ENCODE measurements at places on chromosomes 7 and 10.
A peak's percentile ranks its signal among the peaks of the same experiment; 100 is the strongest.

- no peak for DNase-seq
These were observed 47.1 kb downstream of the ADRA2A start for GRCh38 chr10:111123883-111124282.

- DNase-seq, result no peak
These were observed 250.9 kb downstream of the ACTR3B start for GRCh38 chr7:153010416-153010815.

DNA sequence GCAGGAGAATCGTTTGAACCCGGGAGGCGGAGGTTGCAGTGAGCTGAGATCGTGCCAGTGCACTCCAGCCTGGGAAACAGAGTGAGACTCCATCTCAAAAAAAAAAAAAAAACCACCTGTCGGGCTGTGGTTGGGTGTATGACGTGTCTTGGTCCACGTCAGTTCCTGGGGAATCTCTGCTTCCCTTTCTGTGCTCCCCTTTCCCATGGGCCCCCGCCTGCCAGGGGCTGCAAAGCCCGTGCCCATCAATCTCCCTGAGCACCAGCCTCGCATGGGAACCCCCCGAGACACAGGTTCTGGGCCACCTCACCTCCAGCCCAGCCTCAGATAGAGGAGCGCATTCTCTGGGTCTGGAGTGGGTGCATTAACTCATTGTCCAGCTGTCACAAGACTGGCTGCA, 2.3 kb upstream of the SH2B2 start:
- no peak for DNase-seq

GRCh38 chr7:45649560-45650346, 75.6 kb downstream of the ADCY1 start:
- DNase-seq, result no peak

DNA sequence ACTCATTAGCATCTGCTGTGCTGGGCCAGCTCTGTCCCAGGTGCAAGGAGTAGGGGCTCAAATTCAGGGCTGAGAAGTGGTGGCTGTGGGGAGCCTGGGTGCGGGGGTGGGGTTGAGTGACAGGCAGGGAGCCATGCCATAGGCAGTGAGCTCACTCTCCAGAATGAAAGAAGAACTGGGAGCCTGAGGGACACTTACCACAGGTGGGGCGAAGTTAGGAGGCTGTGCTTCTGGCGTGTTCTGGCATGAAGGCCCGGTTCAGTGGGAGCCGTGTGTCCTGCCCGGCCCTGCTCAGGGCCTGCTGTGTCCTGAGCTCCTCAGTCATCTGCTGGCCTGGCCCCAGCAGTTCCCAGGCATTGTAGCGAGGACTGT, 62.5 kb downstream of the MKI67 start:
- no peak for DNase-seq

GRCh38 chr10:113042868-113043267, 92.8 kb downstream of the TCF7L2 start:
- no peak for DNase-seq

- no peak for DNase-seq
These were observed 44.9 kb downstream of the CCDC71L start for GRCh38 chr7:106615808-106616707.

GRCh38 chr7:23373151-23374004, 74.2 kb downstream of the MALSU1 start:
- DNase-seq, result no peak

DNA sequence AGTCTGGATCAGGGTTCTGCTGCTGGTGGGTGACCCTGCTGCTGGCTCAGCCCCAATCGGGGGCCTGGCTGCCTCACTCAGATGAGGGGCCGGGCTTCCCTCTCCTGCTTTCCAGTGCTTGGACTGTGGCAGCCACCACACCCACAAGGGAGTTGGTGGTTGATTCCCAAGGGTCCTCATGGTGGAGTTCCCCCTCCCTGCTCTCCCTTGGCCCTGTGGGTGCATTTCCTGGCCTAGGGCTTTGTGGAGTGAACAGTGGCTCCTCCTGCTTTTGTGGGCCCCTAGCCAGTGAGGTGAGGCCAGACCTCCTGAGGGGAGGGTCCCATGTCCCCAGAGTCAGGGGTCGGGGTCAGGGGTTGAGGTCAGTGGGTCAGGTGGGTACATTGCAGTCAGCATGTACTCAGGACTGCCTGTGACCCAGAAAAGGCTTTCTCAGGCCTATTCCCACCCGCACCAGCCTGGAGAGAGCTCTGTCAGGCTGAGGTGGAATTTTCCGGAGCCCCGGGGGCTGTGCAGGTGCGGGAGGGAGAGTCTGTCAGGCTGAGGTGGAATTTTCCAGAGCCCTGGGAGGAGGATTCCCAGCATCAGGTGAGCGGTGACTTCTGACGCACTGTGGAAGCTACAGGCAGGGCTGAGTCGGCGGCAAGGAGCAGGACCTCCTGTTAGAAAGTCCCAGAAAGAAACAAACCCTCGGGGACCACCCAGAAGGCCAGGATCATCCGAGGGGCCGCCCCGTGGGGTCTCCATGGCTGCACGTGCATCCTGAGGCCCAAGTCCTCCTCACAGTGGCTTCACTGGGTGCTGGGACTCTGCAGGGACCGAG, 94.4 kb upstream of the INSIG1 start:
- no peak for DNase-seq

- no peak for DNase-seq
These were observed 136.9 kb downstream of the GLI3 start for GRCh38 chr7:42100156-42100508.

GRCh38 chr7:2066251-2066919, 166.4 kb downstream of the MAD1L1 start:
- DNase-seq, result no peak

- no peak for DNase-seq
These were observed 233.2 kb downstream of the DNAJB6 start for GRCh38 chr7:157569967-157570366.

GRCh38 chr7:127792528-127793342, 140.7 kb downstream of the SND1 start:
- peak; percentile 59 for DNase-seq

GRCh38 chr7:26188206-26188956, 12.2 kb downstream of the HNRNPA2B1 start:
- peak; percentile 70 for DNase-seq

GRCh38 chr10:124232686-124233545, 139.5 kb upstream of the CHST15 start:
- no peak for DNase-seq

DNA sequence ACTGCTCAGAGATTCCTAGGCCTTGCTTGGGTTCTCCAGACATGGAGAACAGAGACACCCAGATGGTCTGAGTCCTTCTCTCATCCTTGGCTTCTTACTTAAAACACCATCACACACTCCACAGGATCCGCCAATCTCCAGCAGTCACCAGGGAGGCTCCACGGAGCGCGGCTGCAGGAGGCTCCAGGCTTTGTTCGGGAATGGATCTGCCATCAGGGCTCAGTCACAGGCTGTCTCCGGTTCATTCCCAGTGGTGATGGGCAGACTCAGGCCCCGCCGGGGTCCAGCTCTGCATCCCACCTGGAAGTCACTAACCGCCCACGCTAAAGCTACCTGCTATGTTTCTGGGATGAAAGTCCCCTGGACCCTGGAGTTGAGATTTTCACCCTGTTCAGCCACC, 312.9 kb downstream of the TCERG1L start:
- DNase-seq, result no peak

DNA sequence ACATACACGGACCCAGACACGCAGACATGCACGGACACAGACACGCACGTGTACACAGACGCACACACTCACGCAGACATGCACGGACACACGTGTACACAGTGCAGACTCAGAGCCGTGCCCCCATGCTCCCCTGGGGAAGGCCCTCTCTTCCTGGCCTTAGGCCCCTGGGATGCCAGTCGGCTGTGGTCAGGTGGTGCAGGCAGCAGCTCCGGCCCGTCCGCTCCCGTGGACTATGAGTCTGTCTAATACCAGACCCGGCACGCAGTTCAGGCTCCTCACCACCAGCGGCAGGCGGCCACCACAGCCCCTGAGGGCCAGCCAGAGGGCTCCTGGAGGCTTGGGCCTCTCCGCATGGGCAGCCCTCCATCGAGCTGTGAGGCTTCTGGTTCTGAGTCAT, 52.0 kb upstream of the NKX6-2 start:
- DNase-seq, result no peak

- DNase-seq, result no peak
These were observed 31.5 kb downstream of the RAB19 start for GRCh38 chr7:140435252-140435895.

DNA sequence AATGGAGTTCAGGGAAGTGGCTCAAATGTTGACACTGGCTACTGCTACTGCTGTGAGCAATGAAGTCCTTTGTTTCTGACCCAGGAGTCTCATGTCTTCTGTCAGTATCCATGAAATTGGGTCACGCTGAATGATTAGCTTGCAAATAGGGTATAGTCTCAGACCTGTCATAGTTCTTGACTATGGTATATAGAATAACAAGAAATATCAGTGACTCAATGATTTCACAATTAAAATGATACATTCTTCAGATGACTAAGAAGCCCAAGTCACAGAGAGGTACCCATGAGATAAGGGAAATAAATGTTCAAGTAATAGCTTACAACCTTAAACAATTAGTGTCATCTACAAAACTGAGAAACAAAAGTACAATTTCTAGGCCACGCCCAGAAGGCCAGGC, 89.3 kb downstream of the LYZL2 start:
- DNase-seq, result no peak

DNA sequence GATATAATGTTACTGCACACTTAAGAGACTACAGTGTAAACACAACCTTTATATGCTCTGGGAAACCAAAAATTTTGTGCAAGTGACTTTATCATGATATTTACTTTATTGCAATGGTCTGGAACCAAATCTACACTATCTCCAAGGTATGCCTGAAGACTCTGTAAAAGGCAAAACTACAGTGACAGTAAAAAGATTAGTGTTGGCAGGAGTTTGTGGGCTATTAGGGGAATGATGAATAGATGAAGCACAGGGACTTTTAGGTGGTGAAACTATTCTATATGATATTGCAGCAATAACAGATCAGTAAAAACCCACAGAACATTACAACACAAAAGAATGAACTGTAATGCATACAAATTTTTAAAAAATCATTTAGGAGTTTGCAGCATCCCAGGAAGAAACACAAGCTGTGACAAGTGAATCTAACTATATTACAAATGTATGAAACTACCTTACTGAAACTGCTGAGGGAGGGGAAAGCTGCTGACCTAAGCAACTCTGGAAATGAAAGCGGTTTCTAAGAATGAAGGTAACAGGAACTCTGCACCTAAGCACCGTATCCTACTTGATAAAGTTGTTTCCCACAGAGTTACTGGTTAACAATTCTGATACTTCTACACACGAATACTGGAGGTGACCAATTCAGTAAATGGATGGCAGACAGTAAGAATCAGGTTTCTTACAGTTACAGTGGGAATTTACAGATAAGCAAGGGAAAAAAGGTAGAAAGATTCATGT, 82.6 kb downstream of the ATE1 start:
- DNase-seq, result no peak

DNA sequence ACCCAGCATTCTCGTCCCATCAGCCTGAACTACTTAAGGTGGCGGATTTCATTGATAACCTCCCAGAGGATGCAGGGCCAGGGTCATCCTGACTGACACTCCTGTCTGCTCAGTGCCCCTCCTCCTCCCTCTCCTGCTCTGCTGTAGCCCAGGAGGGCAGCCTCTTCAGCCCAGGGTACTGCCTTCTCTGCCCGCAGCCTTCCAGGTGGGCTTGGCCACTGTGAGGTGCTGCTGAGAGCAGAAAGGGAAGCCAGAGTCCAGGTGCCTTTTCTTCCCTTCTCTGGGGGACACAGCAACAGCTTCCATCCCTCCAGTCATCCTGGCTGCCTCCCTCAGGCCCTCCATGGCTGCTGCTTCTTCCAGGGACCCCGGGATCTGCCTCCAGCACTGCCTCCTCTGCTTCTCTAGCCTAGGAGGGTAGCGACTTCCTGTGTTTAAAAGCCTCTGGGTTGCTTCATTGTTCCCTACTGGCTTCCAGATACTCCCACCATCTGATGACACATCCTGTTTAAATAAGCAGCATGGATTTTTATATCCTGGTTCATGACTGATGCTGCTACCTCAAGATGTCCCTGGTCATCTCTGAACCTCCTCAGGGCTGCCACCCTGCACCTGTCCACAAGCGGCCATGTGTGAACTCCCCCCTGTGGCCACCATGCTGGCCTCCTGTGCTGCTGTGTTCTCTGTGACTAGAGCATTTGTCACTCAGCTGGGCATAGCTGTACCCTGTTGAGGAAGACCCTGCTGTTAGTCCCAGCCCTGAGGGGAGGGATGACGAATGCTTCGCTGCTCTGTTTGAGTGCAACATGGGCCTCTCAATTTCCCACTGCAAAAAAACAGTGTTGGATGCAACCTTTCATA, 55.8 kb downstream of the AKR1C4 start:
- DNase-seq, result no peak

GRCh38 chr7:129536323-129536722, 34.0 kb downstream of the SMKR1 start:
- DNase-seq, result no peak

DNA sequence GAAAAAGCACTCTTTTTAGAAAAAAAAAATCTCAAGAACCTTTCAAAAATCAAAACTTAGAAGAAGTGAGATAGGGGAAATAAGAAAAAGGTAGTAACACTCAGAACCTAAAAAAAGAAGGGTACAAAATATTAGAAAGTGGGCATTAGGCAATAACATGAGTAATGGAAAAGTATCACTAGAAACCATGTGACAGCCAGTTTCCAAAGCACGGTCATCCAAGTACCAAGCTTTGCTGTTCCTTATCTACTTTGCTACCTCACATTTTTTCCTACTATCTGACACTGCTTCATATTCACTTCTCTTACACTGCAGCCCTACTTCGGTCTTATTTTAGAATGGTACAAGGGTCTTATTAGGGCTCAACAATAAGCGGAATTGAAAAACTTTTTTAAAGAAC, 30.3 kb downstream of the IMMP2L start:
- no peak for DNase-seq

DNA sequence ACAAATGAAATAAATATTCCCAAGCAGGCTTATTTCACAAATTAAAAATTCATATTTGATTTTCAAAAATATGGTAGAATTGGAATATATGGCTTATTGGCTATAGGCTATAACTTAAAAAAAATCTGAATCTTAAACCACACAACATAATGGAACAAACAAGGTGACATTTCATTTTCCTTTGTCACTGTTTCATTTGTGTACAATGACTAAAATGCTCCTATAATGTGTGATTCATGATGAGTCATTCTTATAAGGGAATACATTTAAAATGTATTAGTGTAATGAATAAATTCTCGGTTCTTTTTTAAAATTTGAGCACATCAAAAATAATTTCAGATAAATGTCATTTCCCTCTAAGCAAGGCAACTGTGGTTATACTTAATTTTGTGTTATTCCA, 148.0 kb upstream of the ANK3 start:
- DNase-seq, result no peak

GRCh38 chr10:33661580-33662336, 327.3 kb upstream of the NRP1 start:
- no peak for DNase-seq

DNA sequence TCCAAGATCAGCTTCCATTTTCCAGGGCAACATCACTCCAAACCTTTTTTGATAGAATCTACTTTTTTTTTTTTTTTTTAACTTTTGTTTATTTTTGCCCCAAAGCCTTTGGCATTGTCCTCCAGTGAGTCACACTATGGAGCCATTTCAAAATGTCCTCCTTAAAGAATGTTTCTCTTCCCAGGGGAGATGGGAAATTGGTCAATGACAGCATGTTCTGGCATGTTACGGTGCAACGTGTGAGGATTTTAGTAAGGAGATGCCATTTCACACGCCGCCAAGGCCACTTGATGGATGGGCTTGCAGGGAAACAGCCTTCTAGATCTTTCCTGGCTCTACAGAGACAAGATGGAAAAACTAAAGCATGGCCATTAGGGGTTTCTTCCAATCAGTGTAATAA, 30.7 kb upstream of the TRIL start:
- DNase-seq, result no peak

Data from activated CD8-positive, alpha-beta memory T cell treated with anti-CD3 and anti-CD28 coated beads, Interleukin-2, amount 50 U/mL, for 48 hours (primary cell).